Stimulated activated CD8-positive, alpha-beta memory T cell treated with anti-CD3 and anti-CD28 coated beads, Interleukin-12 subunit alpha, Interleukin-12 subunit beta, amount 100 ng/mL, for 1 hour (primary cell): ENCODE measurements at places on chromosomes 1 and 21.

GRCh38 chr1:50724626-50725286, 235.3 kb downstream of the FAF1 start:
- DNase-seq: no peak

GRCh38 chr1:207868251-207868773, 42.6 kb downstream of the CD34 start:
- no peak for DNase-seq

- DNase-seq: no peak
Observed at GRCh38 chr1:156081917-156082308, 352 bp downstream of the MEX3A start.

DNA sequence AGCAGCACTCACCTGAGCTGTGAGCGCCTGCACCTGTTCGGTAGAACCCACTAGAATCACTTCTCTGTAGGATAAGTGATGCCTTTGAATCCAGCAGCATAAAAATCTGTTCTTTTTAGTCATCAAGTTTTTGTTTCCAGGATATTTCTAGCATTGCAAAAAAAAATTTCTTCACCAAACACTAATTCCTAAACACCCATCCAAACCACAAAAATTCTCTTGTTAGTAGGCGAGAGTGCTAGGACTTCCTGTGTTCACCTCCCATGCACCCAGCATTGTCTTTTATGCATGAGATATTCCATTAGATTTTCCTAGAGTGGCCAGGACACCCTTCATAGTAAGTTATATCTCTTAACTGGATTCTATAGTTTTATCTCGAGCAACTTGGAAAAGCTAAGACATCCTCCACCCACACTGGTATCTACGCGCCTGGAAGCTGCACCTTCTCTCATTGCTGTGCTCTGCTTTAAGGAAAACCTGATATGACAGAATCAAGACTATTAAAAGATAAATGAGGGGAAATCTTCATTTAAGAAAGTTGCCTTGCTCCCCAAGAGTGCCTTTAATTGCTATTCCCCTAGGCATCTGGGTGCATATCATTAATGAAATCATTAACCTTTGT, 12.3 kb downstream of the SERTAD4 start:
- DNase-seq: no peak

DNA sequence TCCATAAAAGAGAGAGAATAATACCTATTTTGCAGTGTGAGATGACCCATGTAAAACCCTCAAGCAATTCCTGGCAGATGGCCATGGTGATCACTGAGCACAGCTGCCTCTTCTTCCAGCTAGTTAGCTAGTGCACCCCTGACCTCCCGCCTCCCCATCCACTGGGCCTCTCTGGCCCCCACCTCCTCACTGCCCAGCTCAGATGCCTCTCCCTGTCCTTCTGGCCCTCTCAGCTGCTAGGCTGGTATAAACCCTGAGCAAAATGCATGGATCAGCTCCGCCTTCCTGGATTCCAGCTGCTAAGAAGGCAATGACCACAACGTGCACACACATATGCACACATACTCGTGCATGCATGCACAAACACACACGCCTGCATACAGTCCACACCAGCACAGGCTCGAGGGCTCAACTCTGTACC, 117.2 kb downstream of the DMRTB1 start:
- DNase-seq: no peak
